ENCODE measurements at places on chromosomes 7 and 10.

- DNase-seq, result no peak
These were observed 10.8 kb upstream of the SLC29A3 start for GRCh38 chr10:71308244-71308643.

- DNase-seq, result no peak
These were observed 18.5 kb downstream of the KIAA1549 start for GRCh38 chr7:138962561-138963270.

GRCh38 chr7:132145466-132145865, 430.8 kb downstream of the PLXNA4 start:
- DNase-seq, result no peak

- no peak for DNase-seq
These were observed 601.9 kb upstream of the GALNT17 start for GRCh38 chr7:70529914-70530585.

GRCh38 chr7:186516-187113, 5.8 kb upstream of the FAM20C start:
- no peak for DNase-seq

GRCh38 chr7:152752200-152752912, 7.2 kb upstream of the ACTR3B start:
- DNase-seq, result no peak

GRCh38 chr10:282294-283139, 147.3 kb downstream of the ZMYND11 start:
- no peak for DNase-seq

- no peak for DNase-seq
These were observed 90.8 kb downstream of the SFMBT2 start for GRCh38 chr10:7320072-7320471.

- no peak for DNase-seq
These were observed 80.9 kb upstream of the ATP6V0A4 start for GRCh38 chr7:138878856-138879255.

DNA sequence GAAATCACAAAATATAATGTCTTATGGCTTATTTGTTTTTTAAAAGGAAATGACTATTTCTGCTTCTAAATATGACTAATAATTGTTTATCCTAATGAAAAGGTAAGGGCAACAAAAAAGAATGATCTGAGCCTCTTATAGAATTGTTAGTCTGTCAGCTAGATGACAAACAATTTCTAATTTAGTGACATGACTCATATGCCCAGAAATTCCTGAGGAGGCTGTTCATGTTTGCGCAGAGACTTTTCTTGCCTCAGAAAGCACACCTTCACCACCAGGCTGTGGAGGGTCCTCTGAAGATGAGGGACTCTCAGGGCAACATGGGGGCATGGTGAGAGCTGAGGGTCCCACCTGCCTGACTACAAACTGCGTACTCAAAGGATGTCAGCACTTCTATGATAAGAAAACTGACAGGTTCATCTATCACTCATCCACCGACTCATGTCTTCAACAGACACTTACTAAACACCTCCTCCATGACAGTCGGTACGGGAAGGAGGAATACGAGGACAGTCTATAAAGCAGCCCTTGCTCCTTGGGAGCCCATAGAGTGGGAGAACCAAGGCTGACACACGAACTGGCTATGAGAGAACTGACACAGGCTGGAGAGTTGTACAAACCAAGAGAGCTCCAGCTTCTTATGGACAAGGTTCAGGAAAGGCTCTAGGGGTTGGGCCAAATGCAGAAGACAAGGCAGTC, 102.0 kb downstream of the PKD1L1 start:
- no peak for DNase-seq

DNA sequence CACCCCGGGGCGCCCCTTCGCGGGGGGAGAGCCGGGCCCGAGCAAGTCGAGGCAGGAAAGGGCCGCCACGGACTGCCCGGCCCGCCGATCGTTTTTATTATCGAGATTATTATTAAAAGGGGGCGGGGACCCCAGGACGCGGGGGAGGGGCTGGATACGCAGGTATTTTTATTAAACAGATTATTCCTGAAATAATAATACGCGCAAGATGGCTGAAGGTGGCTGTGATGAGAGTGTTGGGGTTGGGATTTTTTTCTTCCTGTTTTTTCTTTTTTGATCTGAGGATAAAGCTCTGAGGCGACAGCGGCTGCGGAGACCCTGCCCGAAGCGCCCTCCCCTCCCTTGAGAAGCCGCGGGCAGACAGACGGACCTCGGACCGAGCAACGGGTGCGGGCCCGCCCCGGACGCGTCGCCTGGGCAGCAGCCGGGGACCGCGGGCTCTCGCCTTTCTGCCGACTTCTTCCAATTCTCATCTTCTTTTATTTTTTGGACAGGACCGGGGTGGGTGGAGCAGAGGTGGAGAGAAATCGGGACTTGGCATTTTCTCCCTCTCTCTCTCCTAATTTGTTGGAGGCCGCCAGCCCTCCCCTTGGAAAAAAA, 1.4 kb upstream of the TRIM8 start:
- DNase-seq, result no peak

DNA sequence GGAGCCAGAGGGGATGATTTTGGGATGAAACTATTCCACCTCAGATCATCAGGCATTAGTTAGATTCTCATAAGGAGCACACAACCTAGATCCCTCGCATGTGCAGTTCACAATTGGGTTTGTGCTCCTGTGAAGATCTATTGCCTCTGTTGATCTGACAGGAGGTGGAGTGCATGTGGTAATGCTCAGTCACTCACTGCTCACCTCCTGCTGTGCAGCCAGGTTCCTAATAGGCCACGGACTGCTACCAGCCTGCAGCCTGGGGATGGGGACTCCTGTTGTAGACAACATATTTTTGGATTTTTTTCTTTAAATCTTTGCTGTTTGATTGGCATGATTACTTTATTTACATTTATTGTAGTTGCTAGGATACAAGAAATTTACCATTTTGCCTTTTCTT, 765.0 kb downstream of the INHBA start:
- DNase-seq, result no peak

- DNase-seq, result no peak
These were observed 102.7 kb upstream of the PRSS1 start for GRCh38 chr7:142646386-142647140.

GRCh38 chr7:7271094-7271874, 88.9 kb downstream of the C1GALT1 start:
- DNase-seq, result no peak

GRCh38 chr7:143049362-143049761, 2.8 kb upstream of the OR6V1 start:
- no peak for DNase-seq

GRCh38 chr10:21169271-21169670, 272.2 kb upstream of the NEBL start:
- no peak for DNase-seq

GRCh38 chr10:74502963-74503608, 323.3 kb upstream of the KAT6B start:
- DNase-seq, result no peak

- no peak for DNase-seq
These were observed 117.6 kb upstream of the TCF7L2 start for GRCh38 chr10:112832361-112832878.

GRCh38 chr10:49837051-49837478, 74.9 kb upstream of the OGDHL start:
- DNase-seq, result no peak

DNA sequence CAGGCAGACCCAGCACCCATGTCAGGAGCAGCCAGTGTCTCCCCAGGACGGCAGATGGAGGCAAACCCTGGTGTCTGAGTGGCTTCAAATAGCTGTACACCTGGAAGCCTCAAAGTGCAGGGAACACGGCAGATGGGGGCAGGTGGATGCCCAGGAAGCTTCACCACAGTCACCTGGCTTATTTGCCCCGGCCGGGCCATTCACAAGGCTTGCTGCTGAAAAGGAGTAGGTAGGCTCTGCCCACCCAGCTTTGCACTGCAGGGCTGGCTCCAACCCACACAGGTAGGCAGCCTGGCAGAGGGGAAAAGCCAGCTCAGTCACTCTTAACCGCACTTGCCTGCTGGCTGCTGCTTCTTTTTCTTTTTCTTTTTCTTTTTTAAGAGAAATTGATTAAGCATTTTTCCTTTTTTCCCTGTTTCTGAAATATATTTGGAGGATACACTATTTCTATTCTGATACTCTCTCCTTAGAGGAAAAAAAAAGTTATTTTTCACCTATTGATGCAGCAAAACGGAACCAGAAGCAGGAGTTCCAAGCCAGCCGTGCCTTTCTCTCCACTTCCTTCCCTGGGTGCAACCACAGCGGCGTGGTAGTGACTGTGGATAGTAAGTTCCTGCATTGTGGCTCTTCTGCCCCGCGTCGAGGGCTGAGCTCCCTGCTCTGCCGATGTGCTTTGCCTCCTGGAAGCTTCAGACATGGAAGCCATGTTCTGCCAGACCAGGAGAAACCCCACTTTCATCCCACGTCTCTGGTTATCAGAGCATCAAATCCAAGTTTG, 118.3 kb downstream of the KLF6 start:
- no peak for DNase-seq
